ENCODE measurements at places on chromosomes 2 and 18.

DNA sequence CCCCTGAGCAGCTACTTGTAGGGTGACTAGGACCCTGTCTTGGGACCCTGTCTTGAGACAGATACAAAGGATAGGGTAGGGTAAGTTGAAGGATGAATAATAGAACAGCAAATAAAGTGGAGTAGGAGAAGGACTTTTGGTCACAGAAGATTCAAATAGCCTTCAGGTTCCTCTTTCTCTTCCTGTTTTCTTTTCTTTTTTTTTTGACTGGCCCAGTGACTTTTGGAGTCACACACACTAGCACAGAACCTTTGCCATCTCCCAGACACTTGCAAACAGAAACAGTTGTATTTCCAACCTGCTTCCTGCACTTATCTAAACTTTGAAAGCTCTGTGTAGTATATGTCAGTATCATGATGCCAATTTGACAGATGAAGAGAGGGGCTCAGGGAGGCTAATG is 108.2 kb downstream of the TDRD15 start:
- DNase-seq = no peak

- no peak for DNase-seq
Observed at GRCh38 chr2:241009191-241009590, 10.8 kb downstream of the SNED1 start.

- DNase-seq = no peak
Observed at GRCh38 chr18:58793361-58793760, 71.3 kb upstream of the ZNF532 start.

- DNase-seq = no peak
Observed at GRCh38 chr2:217919781-217920351, 82.9 kb downstream of the TNS1 start.

- no peak for DNase-seq
Observed at GRCh38 chr2:9326975-9327374, 96.4 kb downstream of the ITGB1BP1 start.

DNA sequence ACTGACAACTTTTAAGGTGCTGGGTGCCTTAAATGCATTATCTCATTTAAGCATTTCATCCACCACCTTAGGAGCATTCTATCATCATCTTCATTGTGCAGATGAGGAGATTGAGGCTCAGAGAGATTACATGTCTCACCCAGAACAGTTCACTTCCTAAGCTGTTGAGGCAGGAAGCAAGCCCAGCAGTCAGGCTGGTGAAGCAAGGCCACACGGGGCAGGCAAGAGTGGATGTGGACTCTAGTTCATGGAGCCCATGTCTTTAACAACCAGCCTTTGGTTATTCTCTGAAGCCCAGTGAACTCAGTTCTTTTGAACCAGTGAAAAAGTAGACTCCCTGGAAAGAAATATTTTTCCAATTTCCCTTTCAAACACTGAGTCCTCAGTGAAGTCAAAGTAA is 294.8 kb upstream of the MGAT5 start:
- DNase-seq = no peak

- DNase-seq = no peak
Observed at GRCh38 chr2:181760521-181760920, 80.2 kb upstream of the NEUROD1 start.

DNA sequence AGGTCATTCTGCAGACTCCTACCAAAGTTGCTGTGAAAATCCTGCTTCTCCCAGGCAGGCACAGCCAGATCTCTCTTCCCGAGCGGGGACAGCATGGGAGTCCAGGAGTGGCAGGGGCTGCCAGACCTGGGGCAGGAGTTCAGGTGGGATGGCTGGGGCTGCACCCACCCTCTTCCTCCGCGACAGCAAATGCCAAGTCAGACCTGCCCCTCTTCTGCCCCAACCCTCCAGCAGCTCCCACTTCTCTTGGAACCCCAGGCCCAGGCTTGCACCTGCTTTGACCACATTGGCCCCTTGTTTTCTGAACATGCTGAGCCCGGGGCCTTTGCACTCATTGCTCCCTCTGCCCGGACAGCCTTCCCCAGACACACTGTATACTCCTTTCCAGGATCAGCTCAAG is 288.2 kb upstream of the HS6ST1 start:
- DNase-seq = no peak

DNA sequence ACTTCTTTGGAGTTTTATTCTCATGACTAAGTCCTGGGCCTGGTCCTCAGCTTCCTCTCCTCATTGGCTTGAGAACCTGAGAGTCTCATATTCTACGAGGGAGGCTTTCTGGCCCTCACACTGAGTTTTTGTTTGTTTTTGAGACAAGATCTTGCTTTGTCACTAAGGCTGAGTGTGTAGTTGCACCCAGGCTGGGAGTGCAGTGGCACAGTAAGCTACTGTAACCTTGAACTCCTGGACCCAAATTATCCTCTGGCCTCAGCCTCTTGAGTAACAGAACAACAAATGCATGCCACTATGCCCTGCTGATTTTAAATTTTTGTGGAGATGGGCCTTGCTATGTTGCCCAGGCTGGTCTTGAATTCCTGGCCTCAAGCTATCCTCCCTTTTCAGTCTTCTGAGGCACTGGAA is 22.6 kb downstream of the PRKRA start:
- no peak for DNase-seq

GRCh38 chr2:72883356-72883962 is 3.7 kb upstream of the SPR start:
- DNase-seq = peak; percentile 44

Measured in RPMI8226 (cell line).